CD8-positive, alpha-beta memory T cell (primary cell): ENCODE measurements at places on chromosomes 1 and 21.

DNA sequence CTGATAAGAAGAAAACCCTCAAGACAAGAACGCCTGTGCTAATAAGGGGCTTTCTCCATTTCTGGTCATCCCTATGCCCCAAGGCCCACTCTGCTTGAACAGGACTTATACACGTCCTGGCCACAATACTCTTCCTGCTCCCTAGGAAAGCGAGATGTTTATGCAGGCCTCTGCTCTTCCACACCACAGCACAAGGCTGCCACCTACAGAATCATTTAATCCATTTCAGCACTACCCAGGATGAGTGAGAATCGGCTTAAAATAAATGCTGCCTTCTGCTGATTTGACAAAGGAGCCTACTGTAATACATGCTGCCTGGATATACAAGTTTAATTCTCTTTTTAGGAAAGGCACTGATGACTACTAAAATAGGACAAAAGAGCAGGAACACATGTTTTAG is 29.4 kb downstream of the FRRS1 start:
- no peak for DNase-seq

GRCh38 chr21:23281917-23282316 is 2283.7 kb downstream of the NCAM2 start:
- DNase-seq: no peak

DNA sequence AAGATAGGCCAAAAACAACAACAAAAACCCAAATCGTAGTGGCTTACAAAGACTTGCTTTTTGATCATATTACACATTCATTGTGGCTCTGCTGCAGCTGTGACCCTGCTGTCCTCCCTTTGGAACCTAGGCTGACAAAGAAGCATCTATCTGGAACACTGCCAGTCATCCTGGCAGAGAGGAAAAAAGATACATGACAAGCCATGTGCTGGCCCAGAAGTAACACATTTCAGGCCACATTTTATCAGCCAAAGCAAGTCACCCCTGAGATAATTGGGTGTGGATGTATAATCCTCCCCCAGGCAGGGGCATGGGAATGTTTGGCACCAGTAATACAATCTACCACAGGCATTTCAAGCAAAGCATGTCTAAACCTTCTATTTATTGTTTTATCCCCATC is 37.2 kb upstream of the AGO1 start:
- DNase-seq: no peak

DNA sequence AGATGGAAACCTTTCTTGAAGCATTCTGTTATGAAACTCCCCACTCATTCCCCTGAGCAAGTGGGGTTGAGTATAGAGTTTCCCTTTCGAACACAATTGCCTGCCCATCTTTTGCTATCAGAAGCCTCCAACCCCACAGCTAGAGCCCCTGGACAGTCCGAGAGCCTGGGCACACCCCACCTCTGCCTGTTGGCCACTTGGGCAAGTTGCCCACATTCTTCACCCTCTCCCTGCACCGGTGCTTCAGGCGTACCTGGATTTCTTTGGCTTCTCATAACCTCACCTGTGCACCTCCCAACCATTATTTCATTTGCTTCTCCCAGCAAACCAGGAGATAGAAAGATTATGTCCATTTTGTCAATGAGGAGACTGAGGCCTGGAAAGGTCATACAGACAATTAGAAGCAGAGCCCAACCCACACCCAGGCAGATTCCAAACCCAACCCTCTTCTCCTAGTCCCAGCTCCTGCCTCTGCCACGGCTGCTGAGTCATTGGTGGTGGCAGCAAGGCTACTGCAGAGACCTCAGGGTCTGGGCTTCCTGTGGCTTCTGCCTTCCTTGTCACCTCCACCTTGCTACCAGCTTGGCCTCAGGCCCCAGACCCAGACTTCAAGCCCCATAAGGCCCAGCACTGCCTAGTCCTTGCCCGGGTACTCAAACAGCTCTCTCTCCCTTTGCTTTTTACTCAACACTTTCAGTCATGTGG is 118.7 kb upstream of the ZBTB40 start:
- no peak for DNase-seq

DNA sequence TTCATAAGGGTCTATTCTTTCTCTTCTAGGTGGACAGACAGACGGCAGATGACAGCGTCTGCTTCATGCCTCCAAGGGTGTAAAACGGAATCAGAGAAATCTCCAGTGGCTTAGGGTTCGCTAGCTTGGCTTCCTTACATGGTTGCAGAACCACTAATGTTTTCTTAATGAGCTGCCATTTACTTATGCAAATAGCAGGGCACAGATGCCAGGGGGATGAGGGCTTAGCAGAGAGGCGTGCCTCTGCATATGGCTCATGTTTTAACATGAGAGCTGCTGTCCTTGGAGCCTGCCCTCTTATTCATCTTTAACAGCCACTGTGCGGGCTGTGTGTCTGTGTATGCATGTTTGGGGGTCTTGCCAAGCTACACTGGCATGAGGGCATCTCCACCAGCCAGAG is 119.6 kb downstream of the IER5 start:
- no peak for DNase-seq

DNA sequence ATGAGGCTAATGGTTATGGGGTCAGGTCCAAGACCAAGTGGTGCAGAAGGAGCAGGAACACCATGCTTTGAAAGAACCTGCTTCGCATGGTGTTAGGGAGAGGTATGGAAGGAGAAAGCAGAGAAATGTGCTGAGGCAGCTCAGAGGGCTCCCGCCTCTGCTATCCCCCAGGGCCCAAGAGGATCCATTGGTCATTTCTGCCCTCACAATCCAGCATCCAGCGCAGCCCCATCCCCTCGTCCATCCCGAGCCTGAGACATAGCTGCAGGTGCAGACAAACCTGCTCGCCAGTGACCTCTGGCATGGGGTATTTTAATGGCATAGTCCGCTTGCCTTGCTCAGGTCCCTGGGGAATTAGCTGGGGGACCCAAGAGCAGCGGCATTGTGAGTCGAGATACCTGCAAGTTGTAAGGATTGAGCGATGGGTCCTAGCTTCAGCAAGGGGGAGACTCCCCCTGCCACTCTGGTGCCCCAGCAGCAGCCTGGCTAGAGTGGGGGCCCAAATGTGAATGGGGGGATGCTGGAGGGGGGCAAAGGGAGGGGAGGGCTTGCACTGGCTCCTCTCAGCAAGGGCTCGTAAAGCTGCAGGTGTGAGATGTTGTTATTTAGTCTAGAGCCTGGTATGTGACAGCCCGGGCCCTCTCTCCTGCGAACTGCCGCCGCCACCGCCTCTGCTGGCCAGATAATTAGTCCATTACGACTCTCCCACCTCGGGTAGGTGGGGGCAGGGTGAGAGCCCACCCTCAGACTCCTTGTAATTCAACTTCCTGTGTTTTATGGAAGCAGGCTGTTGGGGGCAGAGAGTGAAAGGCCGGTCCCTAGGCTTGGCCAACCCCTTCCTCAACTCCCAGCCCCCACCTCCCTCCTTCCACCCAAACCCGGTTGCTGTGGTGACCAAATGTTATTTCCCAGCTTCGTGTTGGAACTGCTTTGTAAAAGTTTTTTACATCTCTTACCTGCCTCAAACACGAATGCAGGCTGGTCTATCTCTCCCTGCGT is 118.8 kb downstream of the RNF220 start:
- DNase-seq: no peak

GRCh38 chr1:220527279-220527907 is 543 bp upstream of the MARK1 start:
- no peak for DNase-seq

GRCh38 chr1:151070474-151071276 is at the start of gene GABPB2:
Gene GABPB2 (plus strand): TSS chr1:151070761. CDS start chr1:151088190, 17,429 bp downstream.
- peak; percentile 86 for DNase-seq
